ENCODE measurements at places on chromosomes 4 and X.

DNA sequence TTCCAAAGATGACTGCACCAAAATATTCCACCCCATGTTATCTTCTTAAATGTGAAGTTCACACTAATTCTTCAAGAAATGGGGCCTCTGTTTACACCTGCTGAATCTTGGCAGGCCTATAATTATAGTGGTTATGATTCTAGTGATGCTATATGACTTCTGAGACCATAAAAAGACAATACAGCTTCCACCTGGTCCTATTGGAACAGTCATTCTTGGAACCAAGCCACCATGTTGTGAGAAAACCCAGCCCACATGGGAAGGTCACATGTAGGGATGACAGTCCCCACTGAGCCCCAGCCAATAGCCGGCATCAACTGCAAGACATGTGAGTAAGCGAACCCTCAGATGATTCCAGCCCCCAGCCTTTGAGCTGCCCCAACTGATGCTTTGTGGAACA, 587.5 kb downstream of the MID1IP1 start:
- DNase-seq = no peak

- DNase-seq = no peak
Observed at GRCh38 chrX:6227453-6227835, 1.2 kb downstream of the NLGN4X start.

GRCh38 chr4:20478412-20478811, 221.8 kb upstream of the PACRGL start:
- no peak for DNase-seq

GRCh38 chrX:100645106-100645505, 1.1 kb downstream of the SRPX2 start:
- DNase-seq = no peak
